ENCODE measurements at places on chromosomes 5 and 9.

GRCh38 chr5:38673671-38674071, 117.2 kb upstream of the LIFR start:
- DNase-seq, result no peak

DNA sequence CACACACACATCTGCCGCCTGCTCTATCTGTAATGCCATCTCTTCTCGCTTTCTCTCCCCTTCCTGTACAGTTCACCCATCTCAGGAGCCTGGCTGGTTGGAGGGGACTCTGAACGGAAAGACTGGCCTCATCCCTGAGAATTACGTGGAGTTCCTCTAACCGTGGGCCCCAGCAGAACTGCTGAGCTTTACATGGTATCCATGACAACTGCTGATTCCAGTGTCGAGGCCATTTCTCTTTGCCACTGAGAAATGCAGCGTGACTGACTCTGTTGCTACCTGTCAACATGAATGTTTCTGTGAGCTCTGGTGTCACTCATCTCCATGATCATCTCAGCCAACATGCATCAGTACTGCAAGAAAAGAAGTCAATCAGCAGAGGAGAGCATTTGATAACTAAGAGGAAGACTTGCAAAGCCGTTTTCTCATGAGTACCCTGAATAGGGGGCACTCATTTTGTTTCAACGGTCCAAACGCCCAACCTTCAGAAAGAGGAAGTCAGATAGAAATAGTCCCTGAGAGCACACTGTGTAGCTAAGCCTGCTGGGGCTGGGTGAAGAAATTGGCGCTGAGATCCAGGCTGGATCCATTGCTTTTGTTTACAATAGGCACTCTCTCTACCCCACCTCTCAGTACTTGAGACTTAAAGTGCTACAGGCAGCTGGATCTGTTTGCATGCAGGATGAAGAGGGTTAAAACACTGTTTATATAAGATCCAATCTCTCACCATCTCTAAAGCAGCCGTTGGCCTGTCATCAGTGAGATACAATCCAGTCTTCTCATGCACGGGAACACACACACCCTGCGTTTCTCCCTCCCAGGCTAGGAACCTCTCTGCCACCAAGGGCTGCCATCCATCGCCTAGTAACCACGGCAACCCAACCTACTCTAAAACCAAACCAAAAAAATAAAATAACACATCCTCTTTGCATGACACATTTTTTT, 180.9 kb downstream of the NR3C1 start:
- DNase-seq, result peak; percentile 43

DNA sequence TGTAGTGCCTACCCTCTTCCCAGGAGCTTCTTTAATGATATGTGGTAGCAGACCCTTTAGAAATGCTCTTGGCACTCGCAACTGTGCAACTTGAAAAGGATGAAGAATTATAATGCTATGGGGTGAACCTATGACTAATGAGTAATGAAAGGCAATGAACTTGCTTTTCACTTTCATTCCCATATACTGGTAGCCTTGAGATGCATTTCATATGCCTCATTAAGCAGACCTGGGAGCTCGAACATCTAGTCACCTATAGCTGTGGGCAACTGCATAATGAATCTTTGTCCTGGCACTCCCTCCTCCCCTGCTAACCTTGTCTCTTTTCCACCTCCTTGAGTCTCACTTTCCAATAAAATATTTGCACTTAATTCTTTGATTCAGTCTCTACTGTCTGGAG, 605.9 kb upstream of the DAB2 start:
- DNase-seq, result no peak

DNA sequence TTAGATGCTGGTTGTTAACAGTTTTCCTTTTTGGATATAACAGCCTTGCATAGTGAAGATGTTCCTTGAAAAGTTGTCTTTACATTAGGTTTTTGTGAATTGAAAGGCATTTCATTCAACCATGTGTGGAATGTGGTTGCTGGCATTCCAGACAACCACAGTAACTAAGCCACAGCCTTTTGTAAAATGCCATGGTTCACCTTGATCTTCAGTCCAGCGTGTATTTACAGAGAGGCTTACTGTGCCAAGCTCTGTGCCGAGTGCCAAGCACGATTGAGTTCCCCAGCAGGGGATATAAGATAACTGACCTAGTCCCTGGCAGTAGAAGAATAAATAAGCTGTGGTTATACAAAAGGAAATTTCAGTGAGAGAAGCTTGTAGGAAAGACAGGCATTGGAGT, 4.9 kb downstream of the EXOSC2 start:
- no peak for DNase-seq

DNA sequence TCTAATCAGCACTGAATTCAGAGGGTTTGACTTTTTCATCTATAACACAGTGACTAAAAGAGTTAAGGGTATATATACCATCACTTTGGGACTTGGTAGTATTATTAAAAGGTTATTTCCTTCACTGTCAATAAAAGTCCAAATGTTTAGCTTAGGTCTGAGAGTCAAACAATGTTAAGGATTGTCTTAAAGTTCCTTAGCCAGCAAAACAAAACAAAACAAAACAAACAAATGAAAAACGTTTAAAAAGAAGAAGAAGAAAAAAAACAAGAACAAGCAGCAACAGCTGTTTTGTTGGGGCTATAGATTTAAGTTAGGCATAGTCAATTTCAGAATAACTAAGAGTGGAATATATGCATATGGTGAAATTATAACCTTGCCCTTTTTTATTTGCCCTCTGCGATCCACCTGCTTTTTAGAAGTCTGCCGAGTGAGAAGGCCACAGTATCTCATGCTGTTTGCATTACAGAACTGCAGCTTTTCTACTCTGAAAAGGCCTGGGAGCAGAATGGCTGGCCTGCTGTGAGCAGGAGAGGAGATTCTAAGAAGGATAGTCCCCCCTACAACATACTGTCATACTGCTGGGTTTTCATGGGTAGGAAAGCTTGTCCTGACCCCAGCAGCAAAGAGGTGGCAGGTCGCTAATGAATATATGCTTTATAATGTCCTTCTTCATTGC, 141.7 kb downstream of the NTRK2 start:
- no peak for DNase-seq

- no peak for DNase-seq
Observed at GRCh38 chr5:68744206-68744605, 349.6 kb upstream of the SLC30A5 start.

GRCh38 chr5:157312492-157312891, 46.6 kb downstream of the CYFIP2 start:
- no peak for DNase-seq

DNA sequence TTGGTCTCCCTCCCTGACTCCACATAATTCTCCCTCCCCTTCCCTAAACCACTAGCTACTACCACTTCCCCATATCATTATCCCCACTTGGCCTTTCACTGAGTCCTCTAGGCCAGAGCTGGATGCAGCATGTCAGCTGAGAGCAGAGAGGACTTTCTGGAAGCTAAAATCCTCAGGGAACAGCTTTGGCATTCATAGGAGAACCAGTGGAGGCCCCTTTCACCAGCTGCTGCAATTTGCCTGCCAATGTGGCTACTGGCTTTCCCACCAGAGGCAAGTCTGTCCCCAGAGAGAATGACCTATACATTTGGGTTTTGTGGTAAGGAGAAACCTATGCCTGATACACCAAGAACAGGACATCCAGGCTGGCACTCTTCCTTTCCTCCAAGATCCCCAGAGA, 14.4 kb downstream of the FAM219A start:
- DNase-seq, result no peak

GRCh38 chr9:92324431-92324830, 719 bp downstream of the NOL8 start:
- no peak for DNase-seq

DNA sequence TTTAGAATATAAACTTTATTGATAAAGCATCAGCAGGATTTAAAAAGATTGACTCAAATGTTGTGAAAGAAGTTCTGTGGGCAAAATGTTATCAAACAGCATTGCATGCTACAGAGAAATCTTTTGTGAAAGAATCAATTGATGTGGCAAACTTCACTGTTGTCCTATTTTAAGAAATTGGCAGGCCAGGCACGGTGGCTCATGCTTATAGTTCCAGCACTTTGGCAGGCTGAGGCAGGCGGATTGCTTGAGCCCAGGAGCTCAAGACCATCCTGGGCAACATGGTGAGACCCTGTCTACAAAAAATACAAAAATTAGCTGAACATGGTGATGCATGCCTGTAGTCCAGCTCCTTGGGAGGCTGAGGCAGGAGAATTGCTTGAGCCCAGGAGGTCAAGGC, 17.4 kb downstream of the ZBTB43 start:
- no peak for DNase-seq

GRCh38 chr5:89613222-89613956, 730.4 kb upstream of the MEF2C start:
- DNase-seq, result no peak

- DNase-seq, result peak; percentile 27
Observed at GRCh38 chr9:69173891-69174615, at the start of gene TJP2. Gene TJP2, plus strand, starts transcription at chr9:69174277. Its CDS starts 96 bp downstream, at chr9:69174373.

DNA sequence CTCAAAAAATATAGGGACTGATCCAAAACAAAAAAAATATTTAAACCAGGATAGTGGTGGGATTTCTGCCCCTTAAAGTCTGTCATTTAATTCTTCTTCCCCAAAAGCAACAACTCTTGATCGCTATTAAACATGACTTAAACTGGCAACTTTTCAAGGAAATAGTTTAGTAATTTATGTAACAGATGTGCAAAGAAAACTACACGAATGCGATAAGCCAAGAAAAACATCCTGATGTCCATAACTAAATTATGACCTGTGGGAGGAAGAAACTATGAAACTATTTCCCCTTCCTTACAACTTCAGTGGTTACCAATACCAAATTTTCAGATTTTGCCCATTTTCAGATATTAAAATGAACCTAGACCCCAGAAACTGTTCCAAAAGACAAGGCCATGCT, 31.5 kb downstream of the CLINT1 start:
- no peak for DNase-seq

GRCh38 chr5:159061179-159061796, 38.4 kb downstream of the EBF1 start:
- DNase-seq, result no peak

DNA sequence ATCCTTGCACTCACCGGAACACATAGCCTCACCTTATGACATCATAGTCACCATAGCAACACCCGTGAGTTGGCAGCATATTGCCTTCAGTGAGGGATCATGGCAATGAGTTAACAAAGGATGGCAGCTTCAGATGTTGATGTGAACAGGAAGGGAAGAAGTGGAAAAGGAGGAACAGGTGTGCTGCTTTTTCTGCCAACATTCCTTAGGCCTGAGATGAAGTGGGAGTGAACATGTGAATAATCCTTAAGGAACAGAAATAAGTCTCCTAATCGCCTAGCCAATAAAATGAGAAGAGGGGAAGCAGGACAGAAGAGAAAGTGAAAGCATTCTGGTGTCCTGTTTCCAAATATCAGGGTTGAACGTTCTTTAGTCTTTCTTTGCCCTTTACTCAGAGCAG, 360.0 kb downstream of the BRINP1 start:
- peak; percentile 39 for DNase-seq

DNA sequence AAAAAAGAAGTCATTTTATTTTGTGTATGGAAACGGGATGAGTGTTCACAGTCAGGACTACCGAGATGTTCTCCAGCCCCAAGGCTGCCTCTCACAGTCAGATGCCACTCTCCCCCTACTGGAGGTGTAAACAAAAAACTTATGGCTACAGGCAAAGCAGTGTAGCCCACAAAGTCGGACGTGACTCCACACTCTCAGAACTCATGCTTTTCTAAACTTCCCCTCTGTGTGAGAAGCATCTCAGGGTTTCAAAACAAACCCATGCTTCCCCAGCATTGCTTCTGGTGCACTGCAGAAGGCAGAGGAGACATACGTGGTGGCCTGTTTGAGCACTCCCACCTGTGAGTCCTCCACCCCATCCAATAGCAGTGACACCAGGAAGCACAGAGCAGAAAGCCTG, 580.3 kb downstream of the BNC2 start:
- no peak for DNase-seq

DNA sequence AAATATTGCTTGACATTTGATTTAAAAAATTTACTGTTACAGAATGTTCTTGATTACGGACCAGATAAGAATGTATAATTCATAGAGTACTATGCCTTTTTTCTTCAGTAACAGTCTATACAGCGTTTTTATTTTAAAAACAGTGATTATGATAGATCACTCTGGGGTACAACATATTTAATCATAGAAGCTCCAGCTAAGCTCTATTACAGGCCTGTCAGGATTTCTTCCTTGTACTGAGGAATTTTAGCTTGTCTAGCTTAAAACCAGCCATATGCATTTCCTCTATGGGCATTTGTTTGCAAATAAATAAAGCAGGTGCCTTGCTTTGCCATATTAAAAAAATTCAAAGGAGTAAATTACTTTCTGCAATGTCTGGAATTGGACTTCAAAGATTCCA, 423.8 kb downstream of the BNC2 start:
- no peak for DNase-seq

DNA sequence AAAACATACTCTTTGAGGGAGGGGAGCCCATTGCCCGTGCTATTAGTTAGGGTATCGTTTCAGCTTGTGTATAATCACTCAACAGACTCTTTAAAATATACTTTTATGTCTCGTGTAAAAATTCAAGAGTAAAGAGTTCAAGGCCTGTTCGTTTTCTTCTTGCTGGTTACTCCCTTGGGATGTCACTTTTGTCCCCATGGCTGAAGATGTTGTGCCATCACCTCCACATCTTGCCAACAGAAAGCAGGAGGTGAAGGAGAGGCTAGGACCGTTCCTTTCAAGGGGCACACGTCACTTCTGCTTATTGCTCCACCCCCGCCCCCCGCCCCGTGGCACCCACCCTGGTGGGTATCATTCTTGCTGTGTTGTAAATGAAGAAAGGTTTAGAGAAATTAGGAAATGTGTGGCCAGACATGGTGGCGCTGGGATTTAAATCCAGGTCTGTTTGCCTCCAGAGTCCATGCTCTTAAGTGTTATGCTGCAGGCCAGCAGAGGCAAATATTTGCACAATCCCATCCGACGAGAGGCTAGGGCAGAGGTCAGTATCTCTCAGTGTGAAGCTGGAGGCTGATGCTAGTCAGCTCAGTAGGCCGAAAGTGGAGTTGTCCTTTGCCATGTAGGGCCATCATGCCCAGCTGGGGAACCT, 3.0 kb downstream of the MLANA start:
- DNase-seq, result no peak

DNA sequence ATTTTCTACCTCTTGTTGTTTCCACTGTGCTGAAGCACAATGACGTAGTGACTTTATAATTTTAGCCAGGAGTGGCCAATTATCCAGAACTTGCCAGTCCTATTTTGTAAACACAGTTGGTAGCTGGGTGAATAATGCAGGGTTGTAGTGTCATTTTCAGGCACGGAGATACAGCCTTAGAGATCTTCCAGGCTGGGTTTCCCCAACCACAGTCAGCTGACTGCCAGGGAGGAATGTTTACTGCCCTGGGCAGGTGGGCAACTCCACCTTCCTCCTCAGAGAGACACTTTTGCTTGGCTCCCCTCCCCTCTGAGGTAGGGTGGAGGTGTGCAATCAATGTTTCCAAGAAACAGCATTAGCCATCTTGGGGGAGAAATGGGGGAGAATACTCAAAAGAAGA, 228.1 kb upstream of the NR4A3 start:
- DNase-seq, result no peak
